Activated T-cell treated with anti-CD3 and anti-CD28 coated beads for 4 hours (primary cell): ENCODE measurements at places on chromosomes 12 and 14.

DNA sequence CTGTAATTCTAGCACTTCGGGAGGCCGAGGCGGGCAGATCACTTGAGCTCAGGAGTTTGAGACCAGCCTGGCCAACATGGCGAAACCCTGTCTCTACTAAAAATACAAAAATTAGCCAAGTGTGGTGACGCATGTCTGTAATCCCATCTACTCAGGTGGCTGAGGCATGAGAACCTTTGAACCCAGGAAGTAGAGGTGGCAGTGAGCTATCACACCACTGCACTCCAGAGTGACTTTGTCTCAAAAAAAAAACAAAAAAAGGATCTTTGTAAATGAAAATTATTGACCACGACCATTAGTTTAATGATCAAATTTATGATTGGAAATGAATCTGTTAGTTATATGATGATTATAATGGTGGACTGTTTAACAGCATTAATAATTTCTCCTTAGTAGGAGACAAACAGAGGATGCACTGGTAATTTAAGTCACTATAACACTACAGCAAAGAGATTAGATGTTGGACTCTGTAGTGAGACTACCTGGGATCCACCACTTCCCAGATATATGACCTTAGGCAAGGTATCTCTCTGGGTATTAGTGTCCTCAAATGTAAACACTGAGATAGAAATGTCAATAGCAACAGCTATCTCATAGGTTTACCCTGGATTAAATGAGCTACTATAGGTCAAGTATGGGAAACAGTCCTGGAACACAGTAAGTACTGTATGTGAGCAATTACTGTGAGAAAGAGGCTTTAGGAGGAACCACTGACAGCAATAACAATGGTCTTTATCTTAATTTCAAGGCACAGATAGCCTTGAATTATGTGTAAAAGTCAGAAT is 214.7 kb downstream of the NOVA1 start:
- no peak for DNase-seq

GRCh38 chr14:52399104-52399503 is 85.0 kb downstream of the PTGER2 start:
- DNase-seq = no peak

DNA sequence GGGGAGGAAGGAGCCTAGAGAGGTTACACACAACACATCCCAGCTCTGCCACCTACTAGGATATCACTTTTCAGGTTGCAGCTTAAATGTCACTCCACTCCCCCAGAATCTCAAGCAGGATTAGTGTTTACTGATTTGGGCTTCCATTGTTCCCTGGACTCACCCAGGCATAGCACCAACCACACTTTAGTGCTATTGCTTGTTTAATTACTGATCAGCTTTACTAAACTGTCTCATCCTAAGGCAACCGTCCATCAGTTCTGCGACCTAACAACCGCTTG is 6.1 kb upstream of the KRT18 start:
- no peak for DNase-seq

DNA sequence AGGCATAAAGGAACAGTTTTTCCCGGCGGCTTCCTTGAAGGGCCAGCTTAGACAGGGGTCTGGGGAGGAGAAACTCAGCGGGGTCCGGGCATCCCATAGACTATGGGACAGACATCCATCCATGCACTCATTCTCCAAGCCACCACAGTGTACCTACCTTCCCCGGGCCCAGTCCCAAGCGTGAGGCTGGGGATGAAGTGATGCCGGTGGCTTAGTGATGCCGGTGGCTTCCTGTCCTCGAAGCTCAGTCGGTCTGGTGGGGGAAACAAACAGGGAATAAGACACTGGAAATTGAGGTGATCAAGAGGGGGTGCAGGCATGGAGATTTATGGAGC is 421 bp downstream of the RTL1 start:
- DNase-seq = no peak

DNA sequence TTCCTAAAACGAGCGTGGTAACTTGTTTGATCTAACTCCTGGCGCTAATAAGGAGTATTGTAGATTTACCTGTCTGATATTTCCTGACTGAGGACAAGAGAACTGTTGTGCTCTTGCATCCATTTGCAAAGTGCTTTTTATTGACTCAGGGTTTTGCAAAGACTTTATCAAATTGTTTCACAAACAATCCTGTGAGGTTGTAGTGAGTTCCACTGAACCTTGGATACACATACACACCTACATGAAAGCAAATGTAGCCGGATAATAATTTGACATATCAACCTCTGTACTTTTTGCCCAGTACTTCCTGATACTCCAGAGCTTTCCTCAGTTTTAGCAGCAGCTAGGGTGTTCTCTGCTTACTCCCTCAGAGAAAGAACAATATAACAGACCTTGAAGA is 6.7 kb upstream of the PTGER2 start:
- no peak for DNase-seq

GRCh38 chr14:38882533-38882932 is 220.5 kb downstream of the SEC23A start:
- no peak for DNase-seq

GRCh38 chr14:50225974-50226297 is 5.4 kb downstream of the SOS2 start:
- DNase-seq = no peak

- DNase-seq = no peak
These were observed 934.4 kb downstream of the FLRT2 start for GRCh38 chr14:86464341-86464740.
